Cardiac fibroblast (primary cell): ENCODE measurements at places on chromosomes 3 and 15.

DNA sequence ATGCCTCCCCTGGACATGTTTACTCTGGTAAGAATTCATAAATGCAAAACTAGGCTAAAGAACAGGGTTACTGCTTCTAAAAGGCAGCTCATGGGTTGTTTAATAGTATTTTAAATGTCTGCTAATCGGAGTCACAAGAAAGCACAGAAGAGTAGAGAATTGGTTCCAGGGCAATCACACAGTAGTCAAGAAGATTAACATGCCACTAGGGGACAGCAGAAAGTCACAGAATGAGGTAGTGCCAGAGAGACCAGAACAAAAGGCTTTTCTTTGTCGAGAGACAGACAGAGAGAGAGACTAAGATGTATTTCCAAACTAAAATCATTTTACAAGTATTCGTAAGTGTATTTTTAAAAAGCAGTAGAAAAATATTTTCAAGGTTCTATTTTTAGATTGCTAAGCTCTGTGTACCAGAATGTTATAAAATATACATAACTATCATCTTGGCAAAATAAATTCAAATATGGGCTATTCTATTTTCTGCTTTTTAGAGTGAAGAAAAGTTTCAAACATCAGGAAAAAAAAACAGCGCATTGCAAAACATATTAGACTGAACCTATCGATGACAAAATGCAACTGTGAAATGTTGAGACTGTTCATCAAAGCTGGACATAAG lies 78.3 kb upstream of the CDIN1 start:
- peak; percentile 87 for DNase-seq

DNA sequence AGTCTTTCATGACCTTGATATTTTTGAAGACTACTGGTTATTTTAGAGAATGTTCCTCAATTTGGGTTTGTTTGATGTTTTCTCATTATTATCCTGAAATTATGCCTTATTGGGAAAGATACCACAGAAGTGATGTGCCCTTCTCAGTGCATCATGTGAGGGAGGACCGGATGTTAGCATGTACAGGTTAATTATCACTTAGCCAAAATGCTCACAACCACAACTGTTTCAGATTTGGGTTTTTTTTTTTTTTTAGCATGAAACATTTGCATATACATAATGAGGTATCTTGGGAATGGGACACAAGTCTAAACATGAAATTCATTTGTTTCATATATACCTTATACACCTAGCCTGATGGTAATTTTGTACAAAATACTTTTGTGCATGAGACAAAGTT lies 59.8 kb downstream of the PIK3R4 start:
- no peak for DNase-seq

- no peak for DNase-seq
Observed at GRCh38 chr15:65092911-65093792, 16.6 kb downstream of the KBTBD13 start.

- DNase-seq, result peak; percentile 86
Observed at GRCh38 chr3:99966662-99967416, 147.5 kb downstream of the FILIP1L start.

- DNase-seq, result peak; percentile 71
Observed at GRCh38 chr3:168847291-168847883, 751.7 kb upstream of the GOLIM4 start.

DNA sequence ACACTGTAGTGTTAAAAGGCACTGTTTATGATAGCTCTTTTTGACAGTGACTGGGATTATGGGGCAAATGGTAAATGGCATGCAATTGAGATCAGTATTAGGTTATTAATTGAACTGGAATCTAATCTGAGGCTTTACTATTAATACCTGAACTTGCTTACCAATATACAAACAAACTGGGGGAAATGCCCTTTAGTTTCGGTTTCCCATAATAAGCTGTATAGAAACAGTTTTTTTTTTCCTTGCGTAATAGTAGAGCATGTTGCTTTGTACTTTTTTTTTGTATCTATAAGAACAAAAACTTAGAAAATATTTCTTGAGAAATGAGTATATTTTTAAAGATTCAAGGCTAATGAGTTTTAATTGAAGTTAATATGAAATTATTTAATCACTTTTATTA lies 95.0 kb downstream of the FNDC3B start:
- DNase-seq, result no peak

GRCh38 chr3:112779558-112780480 lies 66.8 kb downstream of the CD200R1L start:
- DNase-seq, result no peak

DNA sequence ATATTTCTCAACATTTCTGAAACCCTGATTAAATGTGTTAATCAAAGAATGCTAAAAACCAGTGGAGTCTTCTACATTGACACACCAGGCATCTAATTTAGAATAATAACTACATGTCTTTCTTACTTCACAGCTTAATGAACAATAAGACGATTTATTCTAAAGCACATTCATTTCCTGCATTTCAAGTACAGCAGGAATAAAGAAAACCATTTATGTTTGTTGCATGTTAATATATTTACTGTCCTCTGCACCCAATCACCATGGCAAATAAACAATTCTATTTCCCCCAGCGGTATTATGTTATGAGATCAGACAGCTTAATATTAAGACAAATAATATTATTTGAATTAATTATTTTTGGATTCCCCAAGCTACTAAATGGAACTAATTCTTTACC lies 1336.3 kb upstream of the CADM2 start:
- DNase-seq, result no peak

GRCh38 chr3:141267629-141268028 lies 36.0 kb downstream of the PXYLP1 start:
- no peak for DNase-seq
